ENCODE measurements at places on chromosomes 13 and 19. TPM values are rescaled to one million over a fixed set of nuclear protein-coding genes. Genes with fewer than 3 reads are reported as not detected.

CA11 gene
- 27.7 TPM for total RNA-seq

DNA sequence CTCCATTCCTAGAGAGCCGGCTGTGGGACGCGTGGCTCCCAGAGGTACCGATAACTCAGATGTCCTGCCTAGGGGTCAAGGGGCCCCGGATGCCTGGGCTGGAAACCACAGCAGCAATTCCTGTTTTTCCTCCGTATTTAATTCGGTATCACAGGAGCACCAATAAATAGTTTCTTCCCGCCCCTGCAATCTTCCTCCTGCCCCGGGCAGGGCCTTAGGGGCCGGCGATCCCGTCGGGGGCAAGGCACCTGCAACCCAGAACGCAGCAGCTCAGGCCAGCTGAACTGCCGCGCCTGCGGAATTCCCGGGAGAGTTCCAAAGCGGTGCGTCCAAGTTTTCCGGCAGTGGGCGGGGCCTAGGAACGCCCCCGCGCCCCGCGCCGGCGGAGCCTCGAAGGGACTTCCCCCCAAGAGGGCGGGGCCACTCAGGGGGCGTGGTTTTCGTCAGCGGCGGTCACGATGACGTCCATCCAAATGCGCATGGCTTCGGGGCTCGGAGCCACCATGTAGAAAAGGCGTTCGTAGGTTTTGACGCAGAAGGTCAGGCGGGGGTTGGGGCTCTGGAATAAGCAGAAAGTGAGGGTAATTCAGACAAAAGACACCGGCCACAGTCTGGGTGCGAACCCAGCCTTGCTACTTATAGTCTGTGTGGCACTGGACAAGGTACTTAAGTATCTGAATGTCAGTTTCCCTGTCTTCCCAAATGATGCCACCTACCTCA is 9.7 kb upstream of the LYPD3 start:
- DNase-seq, result peak; percentile 98

LATS2 gene
- 2.9 TPM for total RNA-seq

DNA sequence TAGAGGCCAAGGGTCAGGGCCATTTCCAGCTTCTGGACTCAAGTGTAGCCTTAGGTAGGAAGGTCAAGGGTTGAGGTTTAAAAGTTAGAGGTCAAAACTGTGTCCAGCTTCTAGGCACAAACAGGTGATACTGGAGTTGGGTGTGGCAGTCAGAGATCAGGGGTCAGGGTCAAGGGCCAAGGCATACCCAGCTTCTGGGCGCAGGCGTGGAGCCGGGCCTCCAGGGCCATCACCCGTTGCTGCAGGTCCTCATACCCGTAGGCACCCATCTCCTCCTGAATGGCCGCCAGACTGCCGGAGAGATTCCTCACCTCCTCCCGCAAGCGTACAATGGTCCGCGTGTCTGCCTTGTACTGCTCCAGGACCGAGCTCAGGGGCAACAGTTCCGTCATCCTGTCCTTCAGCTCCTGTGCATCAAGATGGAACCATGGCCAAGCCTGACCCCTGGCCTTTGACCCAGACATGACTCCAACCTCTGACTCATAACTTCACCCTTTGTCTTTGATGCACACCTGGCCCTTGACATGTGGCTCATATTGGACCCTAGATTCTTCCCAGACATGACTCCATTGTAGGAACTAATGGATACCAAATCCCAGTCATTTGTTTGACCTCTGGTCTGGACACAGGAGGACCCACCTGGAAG is 22.1 kb downstream of the PIN1 start:
- DNase-seq, result no peak

GRCh38 chr19:5831159-5831558 is 8.3 kb downstream of the FUT6 start:
- no peak for DNase-seq

GRCh38 chr13:48400090-48400694 is 12.7 kb downstream of the LPAR6 start:
- no peak for DNase-seq

- DNase-seq, result no peak
These were observed 9.5 kb downstream of the IL17D start for GRCh38 chr13:20713014-20713376.

DNA sequence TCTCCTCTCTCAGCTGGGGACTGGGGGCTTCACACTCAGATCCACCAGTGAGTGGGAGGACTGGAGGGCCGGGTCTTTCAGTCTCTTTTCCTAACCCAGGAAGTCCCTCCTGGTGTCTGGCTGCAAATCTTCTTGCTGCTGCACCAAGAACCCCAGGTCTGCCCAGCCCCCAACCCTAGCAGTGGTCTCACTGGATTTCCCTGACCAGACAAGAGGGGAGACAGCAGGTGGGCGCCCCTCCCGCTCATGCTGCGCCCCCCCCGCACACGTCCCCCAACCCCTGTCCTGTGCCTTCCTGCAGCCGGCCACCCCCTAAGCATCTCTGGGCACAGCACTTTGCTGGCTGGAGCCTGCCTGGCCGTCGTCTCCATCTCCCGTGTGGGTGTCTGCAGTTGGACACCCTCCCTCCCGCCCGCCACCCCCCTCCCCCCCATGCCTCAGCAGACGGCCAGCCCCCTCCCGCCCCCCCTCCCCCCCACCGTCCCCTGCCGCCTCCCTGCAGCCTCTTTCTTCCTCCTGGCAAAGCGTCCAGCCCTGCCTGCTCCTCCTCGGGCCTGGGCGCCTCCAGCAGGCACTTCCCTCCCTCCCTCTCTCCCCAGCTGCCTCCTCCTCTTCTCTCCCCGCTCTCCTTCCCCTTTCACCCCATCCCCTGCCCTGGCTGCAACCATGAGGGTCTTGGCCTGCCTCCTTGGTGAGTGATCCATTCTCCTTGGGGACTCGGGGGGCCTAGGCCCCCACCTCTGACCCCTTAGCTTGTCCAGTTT is at the start of gene SSC5D:
SSC5D (plus strand) TSS at position 513 of the 764 bp plus-strand sequence; CDS start at position 667, 154 bp downstream.
- DNase-seq, result no peak

FOXO1 gene
- 77.9 TPM for total RNA-seq

Data from B cell (primary cell).